Stimulated activated CD4-positive, alpha-beta T cell treated with anti-CD3 and anti-CD28 coated beads, Interleukin-15, amount 100 ng/mL, for 48 hours (primary cell): ENCODE measurements at places on chromosomes 4 and X.

DNA sequence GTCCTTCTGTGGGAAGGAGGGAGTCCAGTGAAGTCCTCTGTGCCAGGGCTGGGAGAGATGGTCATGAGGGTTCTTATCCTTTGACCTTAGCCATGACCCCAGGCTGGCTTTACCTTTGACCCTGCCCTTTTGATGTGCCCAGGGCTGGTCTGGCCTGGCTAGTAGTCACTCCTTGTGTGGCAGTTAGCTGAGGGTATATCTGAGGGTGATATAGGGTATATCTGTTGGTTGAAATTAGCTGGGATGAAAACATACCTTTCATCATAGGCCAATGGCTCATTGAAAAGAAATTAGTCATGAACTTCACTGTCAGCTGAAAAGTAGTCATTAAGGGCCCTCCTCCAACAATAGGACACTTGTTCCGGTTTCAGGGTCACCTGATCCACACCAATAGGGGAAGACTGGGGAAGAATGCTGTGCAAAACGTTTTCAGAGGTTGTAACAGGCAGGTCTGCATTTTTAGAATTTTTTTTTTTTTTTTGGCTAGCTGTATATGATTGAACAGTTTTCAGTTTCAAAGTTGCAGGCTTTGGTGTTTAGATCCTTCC, 74.6 kb upstream of the STOX2 start:
- DNase-seq, result no peak

GRCh38 chrX:50643525-50644137, 170.4 kb downstream of the SHROOM4 start:
- DNase-seq, result no peak

GRCh38 chrX:123311486-123311885, 127.4 kb downstream of the GRIA3 start:
- no peak for DNase-seq

- no peak for DNase-seq
Observed at GRCh38 chr4:140344621-140345020, 28.8 kb upstream of the SCOC start.

GRCh38 chrX:46574774-46575381, 1.3 kb downstream of the CHST7 start:
- no peak for DNase-seq

DNA sequence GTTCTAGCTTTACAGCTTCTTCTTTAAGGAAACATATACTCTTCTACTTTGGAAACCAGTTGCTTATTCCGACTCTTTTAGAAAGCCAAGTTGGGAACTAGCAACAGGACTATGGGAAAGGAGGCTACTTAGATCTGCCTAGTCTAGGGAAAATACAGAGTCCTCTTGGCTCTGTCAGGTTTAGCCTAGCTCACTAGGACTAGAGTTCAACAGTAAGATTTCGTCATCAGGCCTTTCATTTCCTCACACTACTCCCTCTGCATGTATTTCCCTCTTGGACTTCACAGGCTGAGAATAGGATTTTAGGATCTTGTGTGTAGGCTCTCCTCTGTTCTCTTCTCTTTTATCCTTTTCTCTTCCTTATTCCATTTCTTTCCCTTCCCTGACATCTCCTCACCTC, 409.8 kb downstream of the AR start:
- no peak for DNase-seq

DNA sequence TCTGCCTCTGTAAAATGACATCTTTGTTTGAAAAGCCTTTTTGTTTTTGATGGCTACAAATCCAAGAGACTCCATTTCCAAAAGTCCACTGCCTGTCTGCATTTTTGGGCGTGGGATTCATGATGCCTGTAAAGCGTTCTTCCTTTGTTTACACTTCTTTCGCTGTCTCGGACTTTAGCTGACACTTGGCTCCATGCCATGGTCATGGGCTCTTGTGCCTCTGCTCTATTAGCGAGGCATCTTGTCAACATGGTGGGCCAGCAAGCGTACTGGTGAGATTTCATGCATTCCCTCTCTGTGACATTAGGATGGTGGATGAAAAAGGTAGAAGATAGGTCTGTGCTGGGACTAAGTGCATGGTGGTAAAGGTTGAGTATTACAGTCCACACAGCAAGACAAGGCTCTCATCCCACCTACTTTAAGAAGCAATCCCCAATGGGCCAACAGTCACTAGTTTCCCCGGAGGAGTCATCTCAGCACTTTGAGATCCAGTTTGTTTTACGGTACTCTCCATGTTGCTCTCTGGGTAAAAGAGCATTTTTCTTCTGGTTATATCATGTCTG, 298.2 kb upstream of the KLF3 start:
- DNase-seq, result no peak

DNA sequence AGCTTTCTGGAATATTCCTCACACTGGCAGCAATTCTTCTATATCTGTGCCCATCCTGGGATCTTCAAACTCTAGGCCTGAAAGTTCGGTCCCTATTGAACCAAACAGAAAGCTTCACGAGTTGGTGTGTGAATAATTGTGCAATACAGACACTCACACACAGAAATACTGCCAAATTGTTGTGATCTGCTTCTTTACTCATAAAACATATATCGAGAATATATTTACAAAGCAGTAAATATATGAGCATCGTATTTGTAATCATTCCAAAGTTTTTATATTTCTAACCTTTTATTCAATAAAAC, 56.6 kb upstream of the BEX4 start:
- no peak for DNase-seq

DNA sequence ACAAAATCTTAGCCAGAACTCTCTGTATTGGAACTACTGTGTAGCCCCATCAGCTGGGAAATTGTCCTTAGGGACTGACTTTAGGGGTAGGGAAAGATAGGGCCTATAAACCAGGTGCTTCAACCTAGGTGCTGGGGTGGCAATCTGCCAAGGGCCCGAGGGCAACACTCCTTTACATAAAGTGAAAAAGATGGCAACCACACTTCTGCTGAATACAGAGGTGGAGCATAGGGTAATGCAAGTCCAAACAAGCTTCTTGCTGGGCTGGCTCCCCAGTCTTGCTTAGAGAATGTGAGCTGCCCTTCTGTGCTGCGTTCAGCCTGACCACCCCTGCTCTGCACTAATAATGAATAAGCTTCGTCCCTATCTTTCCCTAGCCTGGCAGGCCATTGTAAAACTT, 9.8 kb downstream of the ZBTB33 start:
- DNase-seq, result no peak
